ENCODE measurements at places on chromosomes 3 and 15. TPM values are rescaled to one million over a fixed set of nuclear protein-coding genes. Genes with fewer than 3 reads are reported as not detected.

The CPLX3 gene
- not detected for total RNA-seq

DNA sequence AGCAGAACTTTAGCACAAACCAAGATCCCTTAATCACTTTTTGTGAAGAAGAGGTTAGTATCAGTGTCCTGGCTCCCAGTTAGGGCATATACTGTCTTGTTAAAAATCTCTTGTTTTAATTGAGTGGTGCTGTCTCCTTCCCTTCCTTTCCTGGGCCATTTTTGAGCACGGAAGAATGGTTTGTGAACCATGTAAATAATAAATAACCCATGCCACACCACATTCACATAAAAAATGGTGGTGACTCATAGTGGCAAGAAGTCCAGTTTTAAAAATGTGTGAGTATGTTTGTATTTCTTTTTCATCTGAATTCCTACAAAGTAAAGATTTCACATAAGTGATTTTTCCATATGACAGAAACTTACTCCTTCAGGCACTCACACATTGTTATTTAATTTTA is 59.1 kb upstream of the SPRED1 start:
- DNase-seq = no peak

DNA sequence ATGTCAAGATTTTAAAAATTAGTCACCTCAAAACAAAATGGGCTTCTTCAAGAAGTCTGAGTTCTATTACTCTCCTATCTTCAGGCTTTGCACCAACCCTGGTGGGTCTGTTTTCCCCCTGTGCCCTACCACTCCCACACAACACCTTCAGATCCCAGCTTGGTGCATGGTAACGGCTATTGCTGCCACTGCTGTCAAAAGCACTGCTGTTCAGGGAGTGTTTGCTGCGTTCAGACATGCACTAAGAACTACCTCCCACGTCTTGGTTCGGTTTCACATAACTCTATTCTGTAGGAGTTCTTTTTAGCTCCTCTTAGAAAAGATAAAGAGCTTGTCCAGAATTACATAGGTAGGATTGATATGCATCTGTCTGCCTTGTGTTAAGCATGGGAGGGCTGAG is 799.2 kb downstream of the NR2F2 start:
- DNase-seq = no peak

The TAGLN3 gene
- 0.56 TPM for total RNA-seq

DNA sequence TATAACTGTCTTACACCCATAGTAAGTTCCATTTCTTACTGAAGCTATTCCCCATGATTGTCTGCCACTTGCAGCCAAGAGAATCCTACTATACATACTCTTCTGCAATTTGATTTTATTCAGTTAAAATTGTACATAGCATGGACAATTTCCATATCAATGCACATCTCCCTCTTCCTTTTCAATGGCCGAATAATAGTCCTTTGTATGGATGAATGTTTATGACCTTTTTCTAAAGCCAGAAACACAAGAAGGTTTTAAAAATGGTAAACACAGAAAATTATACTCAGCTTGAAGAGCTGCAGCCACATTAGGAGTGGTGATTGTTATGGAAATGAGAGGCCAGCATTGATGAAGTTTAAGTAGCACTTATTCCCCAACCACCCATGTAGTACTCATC is 8.5 kb upstream of the ERC2 start:
- no peak for DNase-seq

The MME gene
- total RNA-seq = 149 TPM

The MEGF11 gene
- not detected for total RNA-seq

The PPP1R14D gene
- total RNA-seq = not detected

GRCh38 chr15:38053776-38054175 is 119.3 kb downstream of the TMCO5A start:
- no peak for DNase-seq

The AADAC gene
- total RNA-seq = not detected

DNA sequence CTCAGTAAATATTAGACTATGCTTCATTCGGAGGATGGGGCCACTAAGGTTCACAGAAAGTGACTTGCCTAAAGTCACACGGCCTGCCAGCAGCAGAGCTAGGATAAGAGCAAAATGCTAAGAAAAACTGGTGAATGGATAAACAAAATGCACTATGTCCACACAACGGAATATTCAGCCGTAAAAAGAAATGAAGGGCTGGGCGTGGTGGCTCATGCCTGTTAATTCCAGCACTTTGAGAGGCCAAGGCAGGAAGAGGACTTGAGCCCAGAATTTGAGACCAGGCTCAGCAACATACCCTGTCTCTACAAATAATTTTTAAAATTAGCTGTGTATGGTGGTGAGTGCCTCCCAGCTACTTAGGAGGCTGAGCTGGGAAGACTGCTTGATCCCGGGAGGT is 7.7 kb downstream of the TKT start:
- no peak for DNase-seq

The CAV3 gene
- total RNA-seq = 90.5 TPM

The TMEM207 gene
- total RNA-seq = not detected

The OTOL1 gene
- not detected for total RNA-seq

DNA sequence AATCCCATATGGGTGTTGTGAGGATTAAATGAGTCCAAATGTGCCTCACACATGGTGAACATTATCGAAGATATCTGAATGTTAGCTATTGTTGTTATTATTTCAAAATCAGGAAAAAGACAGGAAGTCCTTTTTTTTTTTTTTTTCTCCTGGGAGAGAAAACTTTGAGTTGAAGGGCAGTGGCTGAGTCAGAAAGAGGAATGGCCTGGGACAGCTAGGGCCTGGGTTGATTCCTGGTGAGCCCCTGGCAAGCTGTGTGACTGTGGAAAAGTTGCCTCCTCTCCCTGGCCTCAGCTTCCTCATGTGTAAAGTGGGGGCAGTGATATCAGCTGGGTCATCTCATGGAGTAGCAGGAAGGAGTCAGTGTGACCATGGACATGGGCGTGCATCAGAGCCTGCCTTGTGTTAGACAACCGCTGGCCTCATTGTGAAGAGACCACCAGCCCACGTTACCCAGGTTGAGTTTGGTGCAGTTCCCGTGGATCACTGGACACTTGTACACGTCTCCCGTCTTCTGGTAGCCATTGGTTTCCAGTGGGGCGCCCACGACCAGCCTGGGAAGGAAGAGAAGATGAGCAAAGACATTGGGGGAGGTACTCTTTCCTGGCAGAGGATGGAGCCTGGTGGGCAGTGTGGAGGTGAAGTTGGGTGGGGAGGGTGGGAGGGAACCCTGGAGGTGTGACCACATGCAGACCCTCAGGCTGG is 63.1 kb downstream of the ITGA11 start:
- no peak for DNase-seq

DNA sequence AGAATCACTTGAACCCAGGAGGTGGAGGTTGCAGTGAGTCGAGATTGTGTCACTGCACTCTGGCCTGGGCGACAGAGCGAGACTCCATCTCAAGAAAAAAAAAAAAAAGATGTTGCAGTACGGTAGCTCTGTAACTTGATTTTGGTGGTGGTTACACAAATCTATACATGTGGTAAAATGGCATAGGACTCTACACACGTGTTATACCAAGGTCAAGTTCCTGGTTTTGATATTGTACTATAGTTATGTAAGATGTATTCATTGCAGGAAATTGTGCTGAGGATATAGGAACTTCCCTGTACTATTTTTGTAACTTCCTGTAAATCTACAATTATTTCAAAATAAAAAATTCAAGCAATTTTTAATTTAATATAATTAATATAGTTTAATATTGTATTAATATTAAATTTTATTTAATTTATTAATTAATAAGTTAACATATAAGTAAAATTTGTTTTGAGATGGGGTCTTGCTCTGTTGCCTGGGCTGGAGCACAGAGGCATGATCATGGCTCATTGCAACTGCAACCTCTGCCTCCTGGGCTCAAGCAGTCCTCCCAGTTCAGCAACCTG is 9.9 kb downstream of the MYD88 start:
- DNase-seq = no peak

DNA sequence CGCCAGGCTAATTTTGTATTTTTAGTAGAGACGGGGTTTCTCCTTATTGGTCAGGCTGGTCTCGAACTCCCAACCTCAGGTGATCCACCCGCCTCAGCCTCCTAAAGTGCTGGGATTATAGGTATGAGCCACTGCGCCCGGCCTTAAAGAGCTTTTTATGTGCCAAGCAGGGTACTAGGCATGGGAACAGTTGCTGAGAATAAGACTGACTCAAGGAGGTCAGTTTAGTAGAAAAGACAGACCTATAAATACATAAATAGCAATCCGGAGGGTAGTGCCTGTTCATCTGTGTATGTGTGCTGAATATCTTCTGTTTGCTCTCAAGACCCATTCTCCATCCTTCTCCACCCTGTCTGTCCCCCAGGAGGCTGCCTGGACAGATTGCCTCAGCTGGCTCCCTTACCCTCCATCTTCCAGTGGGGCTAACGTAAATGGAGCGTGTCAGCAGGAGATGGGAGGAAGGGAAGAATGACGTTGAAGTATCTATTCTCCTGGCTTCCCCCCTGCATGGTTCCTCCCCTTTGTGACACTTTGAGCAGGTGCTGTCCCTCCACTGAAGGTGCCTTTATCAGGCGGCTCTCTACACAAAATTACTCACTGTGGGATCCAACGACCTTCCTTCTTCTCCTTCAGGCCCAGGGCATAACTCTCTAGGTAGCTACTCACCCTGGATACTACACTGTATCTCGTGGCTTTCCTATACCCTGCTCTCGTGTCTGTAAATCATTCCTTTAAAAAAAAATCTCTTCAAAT is 31.1 kb downstream of the FBXO40 start:
- no peak for DNase-seq

The TMEM62 gene
- total RNA-seq = 9.8 TPM

The ARHGAP31 gene
- 4.5 TPM for total RNA-seq

GRCh38 chr15:65778269-65778668 is 13.8 kb downstream of the DENND4A start:
- no peak for DNase-seq

The ALDH1A2 gene
- total RNA-seq = 2.9 TPM

- no peak for DNase-seq
Observed at GRCh38 chr3:57992452-57993213, 15.6 kb upstream of the FLNB start.

The SLC24A5 gene
- not detected for total RNA-seq

The MOBP gene
- not detected for total RNA-seq

- no peak for DNase-seq
Observed at GRCh38 chr3:121651684-121652083, 9.0 kb downstream of the HCLS1 start.

GRCh38 chr15:59178151-59178695 is 28.4 kb upstream of the LDHAL6B start:
- peak; percentile 97 for DNase-seq

- no peak for DNase-seq
Observed at GRCh38 chr15:73932381-73933191, 6.3 kb downstream of the LOXL1 start.

GRCh38 chr15:92383519-92384324 is 10.0 kb upstream of the ST8SIA2 start:
- DNase-seq = no peak

DNA sequence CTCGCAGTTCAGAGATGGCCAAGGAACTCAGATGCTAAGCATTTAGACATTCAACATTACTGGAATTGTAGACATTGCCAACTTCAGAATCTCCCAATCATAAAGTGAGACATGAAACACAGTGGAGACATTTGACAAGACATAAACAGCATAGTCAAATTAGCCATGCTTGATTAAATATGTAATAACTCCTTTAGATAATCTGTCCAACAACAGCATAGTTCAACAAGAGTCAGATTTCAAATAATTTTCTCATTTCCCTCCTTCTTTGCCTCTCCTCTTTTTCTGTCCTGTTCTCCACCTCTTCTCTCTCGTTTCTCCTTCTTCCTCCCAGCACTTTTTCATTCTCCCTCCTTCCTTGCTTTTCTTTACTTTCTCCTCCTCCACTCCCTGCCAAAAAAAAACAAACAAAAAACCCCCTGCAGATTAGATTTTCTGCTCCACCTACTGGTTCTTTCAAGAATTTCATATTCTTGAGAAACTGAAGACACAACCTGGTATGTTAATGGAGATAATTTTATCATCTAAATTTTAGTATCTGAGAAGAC is 20.2 kb downstream of the CPOX start:
- DNase-seq = peak; percentile 36

DNA sequence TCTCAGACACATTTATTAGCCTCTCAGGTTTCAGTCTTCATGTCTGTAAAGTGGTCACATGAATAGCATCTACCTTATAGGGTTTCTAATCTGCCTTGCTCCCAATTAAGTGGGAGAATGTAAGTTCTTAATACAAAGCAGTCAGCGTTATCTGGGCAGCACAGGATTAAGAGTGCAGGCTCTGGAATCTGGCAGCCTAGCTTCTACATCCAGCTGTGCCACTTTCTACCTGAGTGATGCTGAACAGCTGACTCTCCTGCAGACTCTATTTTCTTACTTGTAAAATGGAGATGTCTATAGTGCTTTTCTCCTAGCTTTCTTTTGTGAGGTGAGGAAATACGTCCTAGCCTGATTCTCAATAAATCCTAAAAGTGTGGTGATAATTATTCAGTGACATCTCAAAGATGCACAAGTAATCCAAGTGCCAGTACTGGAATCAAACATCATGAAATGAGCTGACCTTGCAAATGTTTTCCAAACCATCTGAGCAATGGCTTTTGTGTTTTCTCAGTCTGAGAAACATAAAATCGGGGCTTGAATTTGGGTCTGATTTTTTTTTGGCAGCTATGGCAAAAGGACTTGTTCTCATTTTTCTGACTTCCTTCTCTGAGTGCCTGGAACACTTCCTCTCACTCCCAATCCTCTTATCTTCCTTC is 232.2 kb upstream of the FEZF2 start:
- no peak for DNase-seq

DNA sequence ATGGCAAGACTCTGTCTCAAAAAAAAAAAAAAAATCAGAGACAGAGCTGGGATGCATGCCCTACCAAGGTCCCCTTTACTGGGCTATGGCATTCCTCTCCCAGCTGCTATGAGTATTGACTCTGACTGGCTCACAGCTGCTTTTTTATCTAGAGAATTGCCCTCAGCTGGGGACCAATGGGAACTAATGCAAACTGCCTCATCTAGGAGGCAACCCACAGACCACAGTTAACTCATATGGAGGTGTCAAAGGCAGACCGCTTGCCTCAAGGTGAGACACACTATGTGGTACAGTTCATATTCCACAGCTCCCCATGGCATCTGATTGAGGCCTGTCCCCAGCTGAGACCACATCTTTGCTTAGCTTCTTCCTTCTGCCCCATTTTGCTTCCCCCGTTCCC is 183.5 kb upstream of the EOMES start:
- no peak for DNase-seq

The CLDN11 gene
- total RNA-seq = not detected

The SPCS1 gene
- 206 TPM for total RNA-seq

DNA sequence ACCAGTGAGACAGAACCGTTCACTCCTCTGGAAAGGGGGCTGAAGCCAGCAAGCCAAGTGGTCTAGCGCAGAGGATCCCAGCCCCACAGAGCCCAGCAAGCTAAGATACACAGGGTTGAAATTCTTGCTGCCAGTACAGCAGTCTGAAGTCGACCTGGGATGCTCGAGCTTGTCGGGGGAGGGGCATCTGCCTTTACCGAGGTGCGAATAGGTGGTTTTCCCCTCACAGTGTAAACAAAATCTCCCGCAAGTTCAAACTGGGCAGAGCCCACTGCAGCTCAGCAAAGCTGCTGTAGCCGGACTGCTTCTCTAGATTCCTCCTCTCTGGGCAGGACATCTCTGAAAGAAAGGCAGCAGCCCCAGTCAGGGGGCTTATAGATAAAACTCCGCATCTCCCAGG is 11.4 kb downstream of the CEP97 start:
- no peak for DNase-seq

GRCh38 chr3:152264378-152264777 is 4.4 kb upstream of the MBNL1 start:
- no peak for DNase-seq

The ADAMTSL3 gene
- total RNA-seq = 0.05 TPM

The TM6SF1 gene
- total RNA-seq = 0.48 TPM

Measured in myocyte (in vitro differentiated cells).